ENCODE measurements at places on chromosomes 5 and 9. TPM values are rescaled to one million over a fixed set of nuclear protein-coding genes. Genes with fewer than 3 reads are reported as not detected.

Gene STK32A
- under 0.01 TPM for total RNA-seq

Gene NPDC1
- 6.2 TPM for total RNA-seq

- no peak for DNase-seq
These were observed 107.9 kb downstream of the ARHGAP26 start for GRCh38 chr5:142878111-142878510.

DNA sequence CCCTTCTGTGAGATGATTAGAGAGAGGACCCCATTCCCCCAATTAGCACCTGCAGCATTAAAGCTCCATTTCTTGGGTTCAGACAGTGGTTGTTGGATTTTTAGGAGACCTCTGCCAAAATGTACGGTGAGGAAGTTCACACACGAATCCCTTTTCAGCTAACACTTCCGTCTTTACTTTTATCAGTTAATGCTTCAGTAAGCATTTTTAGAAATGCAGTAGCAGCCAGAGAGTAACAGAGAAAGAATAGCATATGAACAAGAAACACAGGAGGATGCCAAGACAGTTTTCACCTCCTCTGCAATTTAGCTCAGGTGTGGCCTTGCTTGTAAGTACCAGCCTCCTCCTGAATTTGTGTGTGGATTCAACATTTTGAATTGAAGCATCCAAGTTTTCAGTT is 312.9 kb downstream of the ISL1 start:
- no peak for DNase-seq
